ENCODE measurements at places on chromosomes 11 and 22.

- DNase-seq: peak; percentile 54
These were observed 111.0 kb upstream of the ARHGAP42 start for GRCh38 chr11:100575860-100576717.

GRCh38 chr11:9150501-9150900 lies 59.1 kb upstream of the SCUBE2 start:
- no peak for DNase-seq

DNA sequence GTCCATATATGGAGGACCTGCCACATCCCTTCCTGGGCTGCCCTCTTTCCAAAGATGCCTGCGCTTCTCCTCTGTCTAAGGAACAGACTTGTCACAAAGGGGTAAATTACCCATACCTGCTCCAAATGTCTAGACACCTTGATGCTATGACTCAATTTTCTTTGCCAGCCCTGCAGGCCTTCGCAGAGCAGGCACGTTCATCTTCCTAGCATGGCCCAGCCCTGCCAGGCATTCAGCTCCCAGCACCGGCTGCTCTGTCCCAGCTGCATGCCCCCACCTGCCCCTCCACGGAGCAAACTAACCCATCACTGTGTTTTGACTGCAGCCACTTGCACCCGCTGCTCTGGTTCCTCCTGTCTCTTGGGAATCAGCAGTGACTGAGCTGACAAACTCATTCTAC lies 526.1 kb downstream of the MIAT start:
- no peak for DNase-seq

DNA sequence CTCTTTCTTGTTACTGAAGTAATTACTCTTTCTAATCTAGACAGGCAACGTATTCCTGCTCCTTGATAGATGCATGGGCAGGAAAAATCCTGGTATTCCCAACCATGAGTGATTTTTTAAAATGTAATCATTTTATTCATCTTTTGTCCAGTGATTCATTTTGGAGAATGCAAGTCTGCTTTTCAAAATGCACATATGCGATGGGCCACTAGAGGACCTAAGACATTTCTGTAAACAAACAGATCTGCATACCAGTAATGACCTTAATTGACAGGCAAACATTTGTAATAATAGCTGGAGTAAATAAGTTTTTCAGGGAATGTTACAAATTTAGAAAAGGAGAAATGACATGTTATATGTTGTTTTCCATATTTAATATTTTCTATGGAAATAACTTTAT lies 1167.6 kb downstream of the JRKL start:
- no peak for DNase-seq

DNA sequence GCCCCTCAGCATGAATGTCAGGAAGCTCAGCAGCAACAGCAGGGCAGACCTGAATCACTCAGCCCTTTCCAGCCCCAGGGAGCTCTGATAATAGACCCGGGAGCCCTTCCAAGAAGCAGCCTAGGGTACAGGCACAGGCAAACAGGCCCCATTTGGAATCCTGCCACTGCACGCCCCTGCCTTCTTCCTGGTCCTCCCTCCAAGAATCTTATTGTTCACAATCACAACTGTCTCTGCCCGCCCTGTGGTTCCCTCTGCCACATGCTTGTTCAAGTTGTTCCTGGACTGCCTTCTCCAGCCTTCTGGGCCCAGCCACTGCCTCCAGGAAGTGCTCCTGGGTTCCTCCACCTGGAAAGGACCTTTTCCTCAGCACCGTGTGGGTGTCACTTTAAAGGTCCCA lies 54.6 kb downstream of the LRRC32 start:
- no peak for DNase-seq

DNA sequence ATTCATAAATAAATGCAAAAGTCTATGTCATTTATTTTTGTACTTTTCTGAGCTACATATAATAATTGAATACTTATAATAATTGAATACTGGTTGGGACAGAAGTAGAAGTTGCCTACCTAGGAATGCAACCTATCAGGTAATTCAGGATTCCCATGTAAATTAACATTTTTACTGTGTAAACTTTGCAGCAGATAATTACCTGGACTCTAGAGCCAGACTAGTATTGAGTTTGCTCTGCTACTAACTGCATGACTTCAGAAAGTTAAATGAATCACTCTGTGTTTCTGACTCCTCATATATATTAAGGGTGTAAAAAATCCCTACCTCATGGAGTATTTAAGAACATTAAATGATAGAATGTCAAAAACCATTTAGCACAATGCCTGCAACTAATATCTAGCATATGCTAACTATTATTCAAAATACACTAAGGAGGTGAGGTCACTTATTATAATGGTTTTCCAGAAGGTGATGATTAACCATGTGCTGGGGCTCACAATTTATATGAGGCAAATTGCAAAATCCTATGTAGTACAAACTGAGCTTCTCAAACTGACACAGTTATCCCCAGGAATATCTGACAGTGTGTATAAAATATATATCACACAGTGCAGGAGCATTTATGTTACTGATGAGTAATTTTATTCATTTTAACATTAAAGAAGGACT lies 138.1 kb upstream of the ANO3 start:
- no peak for DNase-seq

DNA sequence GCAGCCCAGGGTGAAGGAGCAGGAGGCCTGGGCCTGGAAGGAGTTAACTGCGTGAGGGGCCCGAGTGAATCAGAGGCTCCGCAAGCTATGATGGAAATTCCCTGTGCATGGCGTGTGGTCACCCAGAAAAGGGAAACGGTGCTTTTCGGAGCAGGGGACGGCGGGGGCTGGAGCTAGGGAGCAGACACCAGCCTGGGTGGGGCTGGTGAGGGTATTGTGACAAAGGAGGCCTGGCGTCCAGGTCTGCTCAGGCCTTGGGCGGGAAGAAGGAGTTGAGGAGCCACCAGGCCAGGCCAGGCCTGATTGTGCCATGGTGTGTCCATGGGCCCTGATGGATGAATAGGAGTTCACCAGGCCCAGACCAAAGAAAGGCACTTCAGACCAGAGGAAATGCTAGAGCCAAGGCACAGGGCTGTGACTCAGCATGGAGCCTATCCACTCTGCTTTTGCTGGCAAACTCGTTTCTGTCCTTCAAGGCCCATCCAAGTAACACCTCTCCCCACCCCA lies 12.8 kb upstream of the SPI1 start:
- DNase-seq: no peak

- DNase-seq: no peak
These were observed 149.1 kb downstream of the OPCML start for GRCh38 chr11:133383201-133383600.

GRCh38 chr22:43333978-43334377 lies 9.2 kb downstream of the SCUBE1 start:
- DNase-seq: no peak

DNA sequence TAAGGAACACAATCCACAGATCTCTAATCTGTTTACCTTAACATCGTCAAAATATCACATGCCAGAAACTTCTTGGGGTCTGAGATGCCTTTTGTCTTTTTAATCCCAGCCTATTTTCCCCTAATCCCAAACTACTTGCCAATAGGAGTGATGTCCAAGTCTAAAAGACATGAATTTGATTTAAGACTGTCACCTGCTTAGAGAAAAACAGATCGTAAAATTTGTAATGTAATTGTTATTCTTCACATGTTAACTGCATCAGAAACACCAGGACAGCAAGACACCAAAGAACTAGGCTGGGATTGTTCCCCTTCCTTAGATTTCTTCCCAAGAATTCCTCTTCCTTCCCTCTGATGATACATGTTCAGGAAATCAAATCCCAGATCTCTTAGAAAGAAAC lies 198.1 kb upstream of the ARHGAP20 start:
- no peak for DNase-seq

DNA sequence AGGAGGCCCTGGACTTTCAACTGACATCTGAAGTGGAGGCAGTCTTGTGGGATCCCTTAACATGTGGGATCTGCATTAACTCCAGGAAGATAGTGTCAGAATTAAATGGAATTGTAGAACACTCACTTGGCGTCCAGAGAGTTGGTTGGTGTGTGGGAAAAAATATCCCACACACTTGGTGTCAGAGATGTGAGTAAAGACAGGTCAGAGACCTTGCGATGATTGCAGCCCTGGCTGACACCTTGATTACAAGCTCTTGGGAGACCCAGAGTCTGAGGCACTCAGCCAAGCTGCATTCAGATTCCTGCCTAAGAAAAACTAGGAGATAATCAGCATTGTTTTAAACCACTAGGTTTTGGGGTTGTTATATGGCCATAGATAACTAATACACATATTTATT lies 7.2 kb upstream of the TPCN2 start:
- no peak for DNase-seq

GRCh38 chr11:77069336-77069968 lies 2.7 kb downstream of the CAPN5 start:
- DNase-seq: no peak

- DNase-seq: peak; percentile 17
These were observed 8.8 kb downstream of the POU2F3 start for GRCh38 chr11:120248551-120249278.

GRCh38 chr11:127492029-127492428 lies 491.5 kb upstream of the KIRREL3 start:
- no peak for DNase-seq

GRCh38 chr22:35133702-35134380 lies 67.9 kb downstream of the ISX start:
- no peak for DNase-seq

- peak; percentile 67 for DNase-seq
These were observed 194.1 kb downstream of the IGLL1 start for GRCh38 chr22:23385678-23386631.

DNA sequence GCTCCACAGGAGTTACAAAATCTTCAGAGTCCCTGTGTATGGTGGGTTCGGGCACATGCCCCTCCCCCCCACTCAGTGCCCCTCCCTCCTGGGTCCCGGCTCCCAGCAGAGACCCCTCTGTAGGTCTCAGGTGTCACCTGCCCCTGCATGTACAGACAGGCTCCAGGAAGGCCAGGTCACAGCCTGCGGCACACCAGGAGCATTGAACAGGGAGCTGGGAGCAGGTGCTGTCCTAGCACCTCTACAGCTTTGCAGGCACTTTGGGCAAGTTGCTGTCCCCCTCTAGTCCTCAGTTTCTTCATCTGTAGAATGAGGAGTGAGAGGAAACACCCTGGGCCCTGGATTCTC lies 80.1 kb upstream of the RTL6 start:
- no peak for DNase-seq

GRCh38 chr11:2156416-2157182 lies 4.4 kb downstream of the INS start:
- DNase-seq: peak; percentile 60

DNA sequence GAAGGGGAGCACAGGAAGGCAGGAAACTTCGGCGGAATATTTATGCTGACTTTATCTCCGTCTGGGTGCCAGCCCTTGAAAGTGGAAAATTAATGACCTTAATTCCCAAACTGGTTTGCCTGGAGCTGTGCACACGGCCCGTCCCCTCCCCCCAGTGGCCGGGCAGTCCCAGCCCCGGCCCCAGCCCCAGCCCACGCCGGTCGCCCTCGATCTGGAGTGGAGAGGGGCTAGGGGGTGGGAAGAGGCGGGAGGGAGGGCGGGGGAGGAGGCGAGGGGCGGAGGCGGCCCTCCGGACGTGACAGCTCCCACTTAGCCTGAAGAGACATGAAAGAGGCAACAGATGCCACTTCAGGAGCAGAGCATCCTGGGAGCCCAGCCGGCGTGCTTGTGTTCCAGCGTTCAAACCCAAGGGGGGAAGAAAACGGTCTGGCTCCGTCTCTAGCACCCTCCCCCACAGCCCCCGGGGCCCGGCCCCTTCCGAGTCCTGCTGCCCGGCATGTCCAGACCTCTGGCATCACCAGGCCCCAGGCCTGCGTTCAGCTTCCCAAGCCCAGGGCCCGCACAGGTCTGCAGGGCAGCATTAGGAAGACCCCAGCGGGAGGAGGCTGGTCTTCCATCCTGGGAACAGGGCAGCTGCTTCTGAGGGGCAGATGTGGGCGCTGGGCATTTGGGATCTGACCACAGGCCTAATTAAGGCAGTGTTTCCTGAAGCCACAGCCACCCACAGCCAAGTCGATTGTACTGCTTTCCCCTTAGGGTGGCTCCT lies 20.0 kb upstream of the LMO1 start:
- DNase-seq: no peak

- no peak for DNase-seq
These were observed 687.9 kb downstream of the NTM start for GRCh38 chr11:132058211-132058772.

GRCh38 chr11:2590131-2590964 lies 109.4 kb downstream of the KCNQ1OT1 start:
- no peak for DNase-seq

DNA sequence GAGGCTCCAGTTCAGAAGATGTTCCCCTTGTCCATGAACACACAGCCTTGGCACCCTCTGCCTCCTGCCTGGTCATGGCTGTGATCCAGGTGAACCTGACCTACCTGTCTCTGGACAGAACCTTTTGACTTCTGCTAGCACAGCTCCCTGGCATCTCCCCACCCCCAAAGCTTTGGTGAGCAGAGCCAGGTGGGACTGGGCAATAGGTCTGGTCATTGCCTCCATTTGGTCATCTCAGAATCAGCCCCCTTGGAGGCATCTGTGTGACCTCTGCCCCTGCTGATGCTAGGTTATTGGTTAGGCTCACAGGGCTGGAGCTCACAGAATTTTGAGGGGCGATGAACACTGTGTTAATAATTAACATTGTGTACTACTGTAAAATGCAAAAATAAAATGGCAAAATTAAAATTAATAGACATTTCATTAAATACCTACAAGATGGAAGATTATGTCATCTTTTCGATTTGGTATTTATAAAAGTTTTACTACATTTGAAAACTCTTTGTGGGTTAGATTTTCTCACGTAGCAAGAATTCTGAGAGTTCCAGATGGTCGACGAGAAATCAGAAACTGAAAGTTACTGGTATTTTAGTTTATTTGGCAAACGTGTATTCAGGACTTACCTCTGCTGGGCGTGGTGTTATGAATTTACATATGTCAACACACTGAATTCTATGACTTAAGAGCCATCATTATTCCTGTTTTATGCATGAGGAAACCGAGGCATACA lies 8.3 kb upstream of the KIAA0930 start:
- peak; percentile 15 for DNase-seq

GRCh38 chr11:31690041-31690440 lies 121.1 kb downstream of the PAX6 start:
- DNase-seq: no peak

GRCh38 chr11:112634551-112634950 lies 326.7 kb upstream of the NCAM1 start:
- no peak for DNase-seq

GRCh38 chr11:20754933-20755332 lies 85.5 kb downstream of the NELL1 start:
- DNase-seq: peak; percentile 12

GRCh38 chr22:29152045-29152953 lies 53.4 kb upstream of the EMID1 start:
- no peak for DNase-seq

GRCh38 chr11:121844016-121844415 lies 272.0 kb downstream of the BLID start:
- DNase-seq: no peak
